ENCODE measurements at places on chromosomes 2 and 18.

GRCh38 chr2:75705921-75706320, 4.8 kb downstream of the GCFC2 start:
- no peak for DNase-seq

GRCh38 chr2:72848436-72849137, 22.8 kb upstream of the EXOC6B start:
- DNase-seq: no peak

GRCh38 chr18:8705961-8706790, 820 bp downstream of the MTCL1 start:
- no peak for DNase-seq

DNA sequence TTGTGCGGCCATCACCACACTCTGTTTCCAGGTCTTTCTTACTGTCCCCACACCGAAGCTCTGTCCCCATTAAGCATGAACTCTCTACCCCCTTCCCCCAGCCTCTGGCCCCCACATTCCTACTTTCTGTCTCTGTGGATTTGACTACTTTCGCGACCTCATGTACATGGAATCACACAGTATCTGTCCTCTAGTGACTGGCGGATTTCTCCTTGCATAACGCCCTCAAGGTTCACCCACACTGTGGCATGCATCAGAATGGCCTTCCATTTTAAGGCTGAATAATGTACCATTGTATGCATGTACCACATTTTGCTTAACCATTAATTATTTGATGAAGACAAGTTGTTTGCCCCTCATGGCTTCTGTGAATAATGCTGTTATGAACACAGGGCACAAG, 467.6 kb upstream of the HS6ST1 start:
- DNase-seq: no peak
